Stimulated activated CD8-positive, alpha-beta memory T cell treated with anti-CD3 and anti-CD28 coated beads, Interleukin-7, amount 100 ng/mL, for 1 hour (primary cell): ENCODE measurements at places on chromosomes 13 and 19.

DNA sequence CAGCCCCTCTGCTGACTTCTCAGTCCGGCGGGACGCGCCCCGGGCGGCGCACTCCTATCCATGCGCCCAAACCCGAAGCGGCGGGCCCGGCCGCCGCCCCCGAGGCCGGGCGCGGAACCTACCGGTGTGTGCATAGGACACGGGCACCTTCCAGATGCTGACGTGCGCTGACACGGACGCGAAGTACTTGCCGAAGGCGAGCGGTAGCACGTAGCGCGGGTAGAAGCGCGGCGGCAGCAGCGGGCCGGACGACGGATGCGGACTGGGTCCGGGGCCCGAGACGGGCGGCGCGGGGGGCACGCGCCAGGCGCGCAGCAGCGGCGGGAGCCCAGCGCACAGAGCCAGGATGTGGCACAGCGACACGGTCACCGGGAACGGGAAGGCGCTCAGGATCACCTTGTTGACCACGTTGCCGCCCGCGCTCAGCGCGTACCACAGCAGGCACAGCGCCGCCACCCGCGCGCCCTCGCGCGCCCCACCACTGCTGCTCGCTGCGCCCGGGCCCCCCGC lies 338 bp downstream of the SLC35E1 start:
- no peak for DNase-seq

GRCh38 chr19:7923295-7924191 lies 2.4 kb downstream of the CTXN1 start:
- no peak for DNase-seq

- no peak for DNase-seq
Observed at GRCh38 chr13:39397226-39397895, 205.6 kb downstream of the LHFPL6 start.

DNA sequence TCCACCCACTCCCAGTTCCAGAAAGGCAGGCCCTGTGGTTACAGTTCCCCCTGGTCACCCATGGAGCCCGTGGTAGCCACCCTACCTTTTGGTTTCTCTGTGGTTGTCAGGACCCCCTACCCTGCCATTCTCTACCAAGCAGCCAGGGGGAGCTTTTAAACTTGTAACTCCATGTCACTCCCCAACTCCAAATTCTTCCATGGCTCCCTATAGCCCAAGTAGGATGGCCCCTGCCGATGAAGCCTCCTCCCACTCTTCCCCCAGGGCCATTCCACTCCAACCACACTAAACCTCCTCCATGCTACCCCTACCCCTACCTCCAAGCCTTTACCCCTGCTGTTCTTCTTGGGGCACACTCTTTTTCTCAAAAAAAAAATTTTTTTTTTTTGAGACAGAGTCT lies 2.2 kb downstream of the S1PR2 start:
- no peak for DNase-seq

DNA sequence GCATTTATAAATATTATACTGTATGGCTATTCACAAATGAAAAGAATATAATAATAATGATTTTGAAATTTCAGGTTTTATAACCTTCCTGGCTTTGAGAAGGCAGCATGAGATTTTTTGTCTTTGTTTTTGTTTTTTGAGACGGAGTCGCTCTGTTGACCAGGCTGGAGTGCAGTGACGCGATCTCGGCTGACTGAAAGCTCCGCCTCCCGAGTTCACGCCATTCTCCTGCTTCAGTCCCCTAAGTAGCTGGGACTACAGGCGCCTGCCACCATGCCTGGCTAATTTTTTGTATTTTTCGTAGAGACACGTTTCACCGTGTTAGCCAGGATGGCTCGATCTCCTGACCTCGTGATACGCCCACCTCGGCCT lies 64.1 kb downstream of the ZNF429 start:
- DNase-seq = no peak

DNA sequence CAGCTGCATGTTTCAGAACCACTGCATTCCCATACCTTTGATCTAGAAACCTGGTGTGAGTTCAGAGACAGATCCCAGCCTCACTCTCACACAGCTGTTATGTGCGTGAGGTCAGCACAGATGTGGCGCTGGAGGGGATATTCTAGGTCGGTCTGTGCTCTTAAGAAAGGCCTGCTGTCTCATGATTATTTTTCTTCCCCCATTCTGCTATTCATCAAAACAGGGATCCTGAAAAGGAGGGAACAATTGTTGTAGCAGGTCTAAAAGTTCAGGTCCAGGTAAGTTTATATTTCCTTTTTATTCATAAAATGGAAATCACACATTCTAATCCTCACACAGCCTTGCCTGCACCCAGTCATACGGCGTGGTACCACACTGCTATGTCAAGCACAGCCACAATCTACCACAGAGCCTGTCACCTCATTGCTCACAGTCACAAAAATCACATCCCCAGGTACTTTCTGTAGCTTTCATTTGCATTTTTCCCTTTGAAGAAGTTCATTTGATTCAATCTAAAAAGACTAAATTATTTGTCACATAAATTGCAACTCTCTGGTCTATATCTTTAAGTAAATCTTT lies 867 bp downstream of the ZNF546 start:
- no peak for DNase-seq

- no peak for DNase-seq
Observed at GRCh38 chr13:110265682-110266430, 41.1 kb downstream of the COL4A1 start.

DNA sequence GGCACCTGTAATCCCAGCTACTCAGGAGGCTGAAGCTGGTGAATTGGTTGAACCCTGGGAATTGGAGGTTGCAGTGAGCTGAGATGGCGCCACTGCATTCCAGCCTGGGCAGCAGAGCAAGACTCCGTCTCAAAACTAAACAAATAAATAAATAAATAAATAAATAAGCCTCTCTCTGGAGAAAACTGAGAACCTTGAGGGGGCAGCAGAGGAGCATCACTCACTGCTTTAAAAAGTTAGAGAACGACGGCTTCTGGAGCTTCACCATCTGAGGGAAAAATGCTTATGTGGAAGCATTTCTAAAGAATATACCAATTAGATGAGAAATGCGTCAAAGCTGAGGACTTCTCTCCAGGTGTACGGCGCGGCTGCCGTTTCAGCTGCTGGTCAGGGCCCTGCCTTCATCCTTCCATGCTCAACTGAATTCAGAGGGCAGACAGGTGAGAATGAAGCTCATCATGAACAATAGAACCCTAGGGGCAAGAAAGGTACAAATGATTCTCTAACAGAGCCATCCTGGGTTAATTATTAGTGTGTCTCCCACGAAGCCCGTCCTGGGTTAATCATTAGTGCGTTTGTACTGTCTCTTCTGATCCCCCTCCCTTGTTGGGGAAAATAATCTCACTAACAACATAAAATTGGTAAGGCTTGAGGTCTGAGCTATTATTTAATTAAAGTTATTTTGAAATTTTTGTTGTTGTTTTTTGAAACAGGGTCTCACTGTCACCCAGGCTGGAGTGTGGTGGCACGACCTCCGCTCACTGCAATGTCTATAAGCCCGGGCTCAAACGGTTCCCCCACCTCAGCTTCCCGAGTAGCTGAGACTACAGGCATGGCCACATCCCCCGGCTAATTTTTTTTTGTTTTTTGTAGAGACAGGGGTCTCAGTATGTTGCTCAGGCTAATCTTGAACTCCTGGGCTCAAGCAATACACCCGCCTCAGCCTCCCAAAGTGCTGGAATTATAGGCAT lies 80.1 kb downstream of the IPO5 start:
- DNase-seq = no peak

GRCh38 chr19:54653181-54653809 lies 9.5 kb upstream of the LILRB4 start:
- no peak for DNase-seq
